ENCODE measurements at places on chromosomes 6 and 20.

DNA sequence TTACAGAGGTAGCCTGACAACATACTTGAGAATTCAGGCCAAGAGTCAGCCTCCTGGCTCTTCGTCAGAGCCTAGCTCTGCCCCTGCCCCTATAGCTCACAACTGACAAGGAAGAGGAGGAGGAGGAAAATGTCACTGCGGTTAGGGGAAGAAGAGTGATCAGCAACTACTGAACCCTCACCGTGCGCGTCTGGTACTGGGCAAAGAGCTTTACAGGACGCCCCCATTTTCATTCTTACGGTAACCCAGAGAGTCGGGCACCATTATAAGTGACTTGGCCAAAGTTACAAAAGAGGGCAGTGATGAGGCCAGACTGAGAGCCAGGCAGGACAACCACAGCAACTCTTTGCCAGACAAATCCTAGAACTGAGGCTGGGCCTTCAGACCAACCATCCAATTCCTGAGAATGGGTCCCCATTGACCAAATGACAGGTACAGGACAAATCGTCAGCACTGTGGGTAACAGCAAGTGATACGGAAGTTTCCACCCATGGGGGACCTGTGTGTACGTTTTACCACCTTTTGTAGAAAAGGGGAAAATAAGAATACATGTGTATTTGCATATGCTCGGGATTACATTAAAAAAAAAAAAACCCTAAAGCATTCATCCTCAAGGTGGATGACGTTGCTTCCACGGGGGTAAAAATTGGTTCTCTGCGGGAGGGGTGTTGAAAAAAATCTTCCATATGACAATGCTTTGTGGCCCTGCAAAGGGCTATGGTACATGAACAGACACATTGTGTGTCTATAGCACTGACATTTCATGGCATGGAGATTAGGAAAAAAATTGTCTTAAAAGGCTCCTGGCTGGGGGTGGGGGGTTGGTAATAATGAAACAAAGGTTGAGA is 118.0 kb downstream of the NFATC2 start:
- no peak for DNase-seq

DNA sequence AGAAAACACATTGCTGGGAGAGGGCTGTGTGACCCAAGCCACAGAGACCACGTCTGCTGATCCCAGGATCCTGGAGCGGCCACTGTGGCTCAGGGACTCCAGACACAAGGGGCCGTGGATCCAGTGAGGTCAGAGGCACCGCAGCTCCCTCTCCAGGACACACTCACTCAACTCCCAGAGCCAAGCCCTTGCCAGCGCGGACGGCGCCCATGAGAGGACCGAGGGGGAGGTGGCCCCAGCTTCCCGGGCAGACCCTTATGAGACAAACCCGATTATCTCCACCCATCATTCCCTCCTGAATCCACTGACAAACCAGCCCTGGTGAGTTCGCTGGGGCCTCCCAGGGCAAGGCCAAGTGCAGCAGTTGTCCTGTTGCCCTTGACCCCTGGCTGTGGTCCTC is 201.2 kb downstream of the TAF4 start:
- DNase-seq: no peak

- no peak for DNase-seq
These were observed 83.7 kb downstream of the YTHDF1 start for GRCh38 chr20:63132131-63132714.

DNA sequence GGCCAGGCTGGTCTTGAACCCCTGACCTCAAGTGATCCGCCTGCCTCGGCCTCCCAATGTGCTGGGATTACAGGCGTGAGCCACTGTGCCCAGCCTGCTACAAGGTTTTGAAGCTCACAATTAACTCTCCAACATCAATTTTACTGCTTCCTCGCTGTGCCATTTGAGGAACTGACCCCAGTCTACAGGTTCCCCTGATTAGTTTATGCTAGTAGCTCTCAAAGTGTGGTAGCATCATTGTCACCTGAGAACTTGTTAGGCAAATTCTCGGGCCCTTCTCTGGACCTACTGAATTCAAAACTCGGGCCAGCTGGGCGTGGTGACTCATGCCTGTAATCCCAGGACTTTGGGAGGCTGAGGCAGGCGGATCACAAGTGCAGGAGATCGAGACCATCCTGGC is 49.4 kb downstream of the MCUR1 start:
- no peak for DNase-seq

GRCh38 chr20:3430376-3431069 is 23.1 kb upstream of the DNAAF9 start:
- DNase-seq: no peak

DNA sequence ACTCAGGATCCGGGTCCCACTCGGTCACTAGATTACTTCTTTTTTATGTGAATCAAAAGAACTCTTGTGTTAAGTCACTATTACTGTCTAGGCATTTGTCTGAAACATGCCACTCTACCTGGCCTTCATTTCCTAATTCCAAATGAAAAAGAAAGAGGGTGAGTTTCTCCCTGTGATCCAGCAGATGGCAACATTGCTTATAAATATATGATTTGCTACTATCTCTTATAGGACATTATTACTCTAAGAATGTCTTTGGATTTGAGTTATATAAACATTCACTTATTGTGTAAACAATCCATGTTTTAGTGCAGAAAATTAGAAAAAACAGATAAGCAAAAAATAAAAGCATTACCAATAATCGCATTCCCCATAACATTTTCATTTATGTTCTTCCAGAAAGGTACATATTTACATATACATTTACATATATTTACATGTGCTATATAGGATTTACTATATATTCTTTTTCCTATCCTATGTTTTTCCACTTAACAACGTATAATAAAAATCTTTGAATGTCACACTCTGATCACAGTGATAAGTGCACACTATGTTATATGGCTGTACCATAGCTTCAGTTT is 66.9 kb downstream of the FAXC start:
- DNase-seq: no peak

DNA sequence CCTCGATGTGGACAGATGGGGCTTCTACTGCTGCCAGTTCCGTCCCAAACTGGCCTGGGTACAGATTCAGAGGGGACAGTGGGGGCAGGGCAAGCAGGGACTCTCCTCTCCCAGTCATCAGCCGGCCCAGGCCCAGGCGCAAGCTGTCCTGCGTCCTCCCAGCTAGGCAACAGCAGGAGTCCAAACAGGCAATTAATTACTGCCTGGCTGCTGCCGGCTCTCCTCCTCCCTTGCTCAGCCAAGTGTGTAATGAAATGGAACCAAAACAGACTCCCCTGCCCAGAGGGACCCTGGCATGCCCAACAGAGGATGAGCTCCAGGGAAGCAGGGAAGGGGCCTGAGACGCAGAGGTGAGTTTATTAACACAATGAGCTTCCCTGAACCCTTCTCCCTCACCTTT is 17.8 kb upstream of the SLC32A1 start:
- no peak for DNase-seq

GRCh38 chr6:35034411-35035191 is 106.5 kb downstream of the TCP11 start:
- no peak for DNase-seq

DNA sequence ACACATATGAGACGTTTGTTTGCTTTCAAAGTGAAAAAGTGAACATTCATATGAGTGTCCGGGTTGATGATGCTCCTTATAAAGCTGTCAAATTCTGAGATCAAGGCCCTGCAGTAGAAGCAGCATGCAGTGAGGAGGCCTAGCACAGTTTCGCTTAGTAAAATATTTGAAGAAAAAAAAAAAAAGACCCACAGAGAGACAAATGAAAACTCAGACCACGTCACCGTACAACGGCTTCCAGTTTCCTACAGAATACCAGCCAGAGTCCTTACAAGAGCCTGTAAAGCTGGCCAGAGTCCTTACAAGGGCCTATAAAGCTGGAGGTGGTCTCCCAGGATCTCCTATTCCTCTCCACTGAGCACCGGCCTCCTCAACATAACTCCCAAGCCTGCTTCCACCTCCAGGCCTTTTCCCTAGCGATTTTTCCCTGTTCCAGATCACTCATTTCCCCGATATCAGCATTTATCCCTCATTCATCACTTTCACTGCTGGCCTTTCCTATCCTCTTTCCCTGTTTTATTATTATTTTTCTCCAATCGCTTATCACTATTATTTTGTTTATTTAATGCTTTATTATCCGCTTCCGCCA is 1.5 kb upstream of the HMGN4 start:
- DNase-seq: no peak

GRCh38 chr20:57417051-57417689 is 26.0 kb downstream of the RBM38 start:
- no peak for DNase-seq

DNA sequence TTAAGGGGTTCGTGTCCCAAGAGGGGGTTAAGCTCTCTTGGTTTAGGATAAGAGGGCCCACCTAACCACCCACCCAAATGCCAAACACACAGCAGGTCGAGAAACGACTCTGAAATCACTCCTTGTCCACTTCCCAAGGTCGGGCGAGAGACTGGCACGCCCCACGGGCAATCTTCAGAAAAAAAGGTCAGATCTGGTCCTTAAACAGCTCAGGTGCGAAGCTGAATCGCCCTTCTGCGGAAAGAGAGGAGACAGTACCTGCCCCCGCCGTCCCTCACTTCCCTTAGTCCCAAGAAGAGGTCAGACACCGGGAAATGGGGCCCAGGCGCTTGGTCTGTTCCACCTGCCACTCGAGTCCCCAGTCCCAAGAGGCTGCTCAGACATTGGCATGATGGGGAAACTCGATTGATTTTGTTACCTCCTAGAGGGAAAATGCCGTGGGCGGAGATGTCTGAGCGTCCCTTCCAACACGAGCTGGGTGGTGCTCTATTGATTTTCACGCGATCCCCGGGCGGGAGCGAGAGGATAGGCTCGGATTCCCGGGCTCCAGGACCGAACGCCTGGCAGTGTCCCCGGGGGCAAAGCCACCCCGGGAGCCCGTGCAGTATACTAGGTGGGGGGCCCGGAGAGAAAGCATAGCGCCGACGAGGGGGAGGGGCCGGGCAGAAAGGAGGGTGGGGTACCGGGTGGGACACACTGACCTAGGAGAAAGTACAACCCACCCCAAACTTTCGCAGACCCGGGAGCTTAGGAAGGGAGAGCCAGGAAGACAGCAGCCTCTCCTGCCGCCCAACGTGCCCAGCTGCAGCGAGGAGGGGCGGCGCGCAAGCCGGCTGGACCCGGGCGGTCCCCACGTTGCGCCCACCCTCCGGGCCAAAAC is 1.1 kb upstream of the SAMD5 start:
- DNase-seq: no peak

DNA sequence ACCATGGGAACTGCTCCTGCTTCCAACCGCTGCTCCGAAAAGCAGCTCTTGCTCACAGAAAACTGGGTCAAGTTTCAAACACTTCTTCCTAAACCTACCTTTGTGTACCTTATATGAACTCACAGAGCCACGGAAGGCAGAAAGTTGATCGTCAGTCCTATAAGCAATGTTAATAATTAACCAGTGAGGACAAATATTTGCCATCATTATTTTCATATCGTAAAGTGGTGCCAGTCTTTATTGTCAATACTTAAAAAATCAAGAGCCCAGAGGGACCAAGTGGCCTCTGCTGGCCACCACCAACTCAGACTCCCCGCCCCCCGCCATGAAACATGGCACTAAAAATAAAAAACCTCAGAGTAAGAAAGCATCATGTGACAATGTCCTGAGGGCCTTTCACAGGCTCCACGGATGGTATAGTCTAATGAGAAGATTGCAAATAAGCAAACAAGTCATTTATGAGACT is 9.1 kb upstream of the PBOV1 start:
- DNase-seq: no peak

DNA sequence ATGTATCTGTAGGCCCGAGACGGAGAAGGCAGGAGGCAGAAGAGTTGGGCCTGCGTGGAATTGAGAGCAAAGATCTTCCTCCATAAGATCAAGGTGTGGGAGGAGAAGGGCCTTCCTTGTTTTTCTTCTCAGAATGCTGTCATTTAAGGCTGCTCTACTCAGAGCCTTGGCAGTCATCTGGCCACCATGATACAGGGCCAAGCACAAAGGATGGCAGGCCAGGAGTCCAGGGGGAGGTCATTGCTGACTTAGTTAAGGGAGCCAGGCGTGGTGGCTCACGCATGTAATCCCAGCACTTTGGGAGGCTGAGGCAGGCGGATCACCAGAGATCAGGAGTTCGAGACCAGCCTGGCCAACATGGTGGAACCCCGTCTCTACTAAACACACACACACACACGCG is 137.1 kb downstream of the BMP7 start:
- no peak for DNase-seq

- DNase-seq: no peak
These were observed 36.1 kb upstream of the THBS2 start for GRCh38 chr6:169289619-169290339.

GRCh38 chr6:5190507-5190906 is 70.2 kb downstream of the LYRM4 start:
- no peak for DNase-seq

DNA sequence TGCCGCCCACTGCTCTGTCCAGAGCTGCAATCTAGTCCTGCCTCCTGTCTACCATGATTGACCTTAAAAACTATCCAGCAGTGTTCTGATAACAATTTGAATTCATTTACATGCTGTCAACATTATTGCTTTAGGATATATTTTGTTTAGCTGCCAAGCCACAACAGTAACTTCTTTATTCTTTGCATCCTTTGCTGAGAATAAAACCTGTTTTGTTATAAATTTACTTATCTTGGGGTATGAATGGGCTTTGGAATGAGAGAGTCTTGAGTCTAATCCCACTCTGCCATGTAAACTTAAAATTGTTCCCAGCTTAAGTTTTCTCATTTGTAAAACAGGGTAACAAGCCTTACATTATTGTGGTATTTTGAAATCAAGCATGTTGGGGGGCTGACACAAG is 116.4 kb downstream of the FLRT3 start:
- no peak for DNase-seq

DNA sequence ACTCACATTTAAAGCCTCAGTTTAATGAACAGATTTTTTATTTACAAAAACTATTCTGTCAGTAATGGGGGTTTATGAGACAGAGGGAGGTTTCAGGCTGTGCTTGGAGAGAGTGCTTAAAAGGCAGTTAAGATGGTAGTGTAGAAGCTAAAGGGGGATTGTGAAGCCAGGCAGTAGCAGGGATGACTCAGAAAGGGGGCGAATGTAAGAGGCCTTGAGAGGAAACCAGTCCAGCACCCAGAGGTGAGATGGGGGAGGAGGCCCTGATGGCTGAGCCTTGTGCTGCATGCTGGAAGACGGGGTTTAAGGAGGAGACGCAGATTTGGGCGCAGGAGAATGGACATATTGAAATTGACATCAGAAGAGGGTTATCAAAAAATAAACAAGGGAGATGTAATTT is 6.6 kb upstream of the SERPINB9 start:
- no peak for DNase-seq
